ENCODE measurements at places on chromosomes 6 and 20.
A peak's percentile ranks its signal among the peaks of the same experiment; 100 is the strongest.

GRCh38 chr6:167872538-167873210, 46.0 kb downstream of the AFDN start:
- no peak for DNase-seq

DNA sequence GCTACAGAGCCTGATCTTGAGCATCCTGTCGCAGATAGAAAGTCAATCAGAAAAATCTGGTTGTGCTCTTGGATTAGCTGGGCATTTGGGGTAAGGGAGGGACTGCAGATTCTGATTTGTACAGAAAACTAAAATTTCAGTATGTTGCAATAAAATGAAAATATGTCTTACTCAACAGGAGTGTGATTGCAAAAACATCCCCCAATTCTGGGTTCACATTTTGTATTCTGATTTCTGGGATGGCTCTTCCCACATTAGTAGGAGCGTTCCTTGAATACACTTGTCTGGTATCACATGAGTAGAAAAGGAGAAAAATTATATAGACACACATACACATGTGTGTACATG, 40.5 kb downstream of the PANK2 start:
- no peak for DNase-seq

DNA sequence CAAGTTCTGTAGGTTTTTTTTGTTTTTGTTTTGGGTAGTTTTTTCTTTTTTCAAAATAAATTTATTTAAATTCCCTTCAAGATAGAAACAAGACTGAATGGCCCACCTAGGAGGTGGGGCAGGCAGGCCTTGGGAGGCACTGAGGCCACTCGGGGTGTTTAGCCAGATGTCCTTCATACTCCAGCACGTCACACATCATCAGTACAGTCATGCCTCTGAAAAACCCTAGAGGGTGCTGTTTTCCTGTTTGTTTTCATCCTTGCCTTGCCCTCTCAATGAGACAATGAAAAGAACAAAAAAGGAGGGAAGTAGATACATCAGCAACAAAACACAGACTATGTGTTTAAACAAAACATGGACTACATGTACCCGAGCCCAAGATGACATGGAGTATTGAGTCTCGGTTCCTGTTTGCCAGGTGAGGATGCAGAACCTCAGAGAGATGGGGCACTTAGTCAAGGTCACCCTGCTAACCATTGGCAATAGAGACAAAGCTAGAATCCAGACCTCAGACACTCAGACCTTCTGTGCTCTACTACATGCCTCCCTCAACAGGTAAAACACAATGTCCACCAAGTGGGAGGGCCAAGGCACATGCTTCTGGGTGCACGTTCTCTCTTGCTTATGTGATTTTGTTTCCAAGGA, 26.8 kb upstream of the CLIC5 start:
- peak; percentile 33 for DNase-seq

GRCh38 chr6:43812850-43813578, 43.0 kb downstream of the VEGFA start:
- no peak for DNase-seq

DNA sequence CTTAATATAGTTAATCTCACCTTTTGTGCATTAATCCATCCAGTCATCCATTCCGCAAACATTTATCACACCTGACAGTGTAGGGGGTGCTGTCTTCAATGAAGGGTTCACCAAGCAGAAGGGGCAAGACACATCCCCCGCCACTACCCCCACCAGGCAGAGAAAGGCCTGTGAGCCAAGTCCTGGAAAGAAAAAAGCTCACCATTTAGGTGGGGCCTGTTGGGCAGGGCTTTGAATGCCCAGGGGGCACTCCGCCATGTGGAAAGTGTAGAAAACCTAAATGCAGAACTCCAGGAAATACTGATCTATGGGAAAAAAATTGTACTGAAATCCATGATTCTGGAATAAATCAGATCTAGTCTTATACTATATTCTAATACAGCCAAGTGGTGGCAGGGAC, 4.8 kb upstream of the STX16 start:
- no peak for DNase-seq

- peak; percentile 27 for DNase-seq
Observed at GRCh38 chr20:37179683-37180524, 556 bp upstream of the MROH8 start.

Measured in fibroblast of skin of scalp (primary cell).